ENCODE measurements at places on chromosomes 16 and 17.

DNA sequence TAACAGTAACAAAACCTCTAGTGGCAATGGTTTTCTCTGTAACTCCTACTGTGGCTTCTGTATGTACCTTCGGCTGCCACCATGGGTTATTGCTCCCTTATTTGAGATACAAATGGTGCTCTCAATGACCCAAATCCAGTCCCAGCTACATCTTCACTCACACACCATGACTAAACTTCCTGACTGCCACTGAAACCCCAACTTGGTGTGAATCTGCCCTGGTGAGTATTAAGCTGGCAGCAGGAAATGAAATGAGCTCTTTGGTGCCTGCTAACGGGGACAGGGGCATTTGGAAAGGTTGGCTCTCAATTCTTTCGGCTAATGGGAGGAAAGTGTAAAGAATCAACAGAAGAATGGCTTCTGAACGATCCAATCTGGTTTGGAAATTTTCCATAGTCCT, 7.5 kb upstream of the SLC35B1 start:
- DNase-seq: no peak

GRCh38 chr17:34859652-34860051, 101.6 kb downstream of the CCT6B start:
- DNase-seq: no peak

DNA sequence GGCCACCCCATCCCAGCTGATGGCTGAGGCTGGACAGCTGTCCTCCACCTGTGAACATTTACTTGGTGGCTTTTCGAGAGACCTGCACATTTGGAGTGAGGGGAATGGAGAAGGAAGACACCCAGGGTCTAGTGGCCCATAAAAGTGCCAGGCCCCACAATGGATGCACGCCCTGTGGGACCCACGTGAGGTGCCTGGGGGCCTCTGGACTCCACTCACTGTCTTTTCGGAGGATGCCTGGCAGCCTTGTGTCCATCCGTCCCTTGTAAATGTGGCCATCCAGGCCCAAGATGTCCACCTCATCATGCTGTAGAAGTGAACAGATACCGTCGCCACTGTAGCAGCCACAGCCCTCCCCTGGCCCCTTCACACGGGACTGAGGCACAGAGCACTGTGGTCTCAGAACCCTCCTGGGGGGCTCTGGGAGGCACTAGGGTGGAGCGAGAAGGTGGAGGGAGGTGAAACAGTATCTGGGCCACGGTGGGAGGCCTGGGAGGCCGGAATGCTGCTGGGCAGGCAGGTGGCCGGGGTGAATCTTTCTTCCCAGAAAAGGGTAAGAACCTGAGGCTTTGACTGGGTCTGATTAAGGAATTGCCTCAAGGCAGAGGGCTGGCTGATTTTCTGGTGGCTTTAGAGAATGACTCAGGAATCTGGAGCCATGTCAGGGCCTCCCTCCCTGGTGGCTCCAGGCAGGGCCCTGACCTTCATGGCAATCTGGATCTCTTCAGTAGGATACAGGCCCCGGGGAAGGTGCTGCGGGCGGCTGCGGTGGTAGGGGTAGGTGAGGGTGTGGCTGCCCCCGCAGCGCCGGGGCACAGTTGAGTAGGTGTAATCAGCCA, 11.5 kb downstream of the UBALD2 start:
- DNase-seq: no peak

DNA sequence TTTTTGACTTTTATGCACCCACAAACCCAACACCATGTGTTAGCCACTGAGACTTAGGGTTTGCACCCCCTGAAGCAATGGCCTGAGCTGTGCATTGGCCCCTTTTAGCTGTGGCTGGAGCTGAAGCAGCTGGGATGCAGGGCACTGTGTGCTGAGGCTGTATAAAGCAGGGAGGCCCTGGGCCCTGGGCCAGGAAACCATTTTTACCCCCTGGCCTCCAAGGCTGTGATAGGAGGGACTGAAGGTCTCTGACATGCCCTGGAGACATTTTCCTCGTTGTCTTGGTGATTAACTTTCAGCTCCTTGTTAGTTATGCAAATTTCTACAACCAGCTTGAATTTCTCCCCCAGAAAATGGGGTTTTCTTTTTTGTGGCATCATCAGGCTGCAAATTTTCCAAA, 6.7 kb upstream of the ANKFN1 start:
- DNase-seq: no peak

GRCh38 chr17:4861052-4861451, 27.9 kb downstream of the MINK1 start:
- no peak for DNase-seq
